ENCODE measurements at places on chromosomes 12 and 14. TPM values are rescaled to one million over a fixed set of nuclear protein-coding genes. Genes with fewer than 3 reads are reported as not detected.

GPD1 gene
- under 0.01 TPM for total RNA-seq

ALX1 gene
- 0.67 TPM for total RNA-seq

ACIN1 gene
- 102 TPM for total RNA-seq

SYCP3 gene
- total RNA-seq = 0.67 TPM

C14orf39 gene
- total RNA-seq = under 0.01 TPM

C14orf132 gene
- 0.98 TPM for total RNA-seq

FAIM2 gene
- total RNA-seq = not detected

RIPK3 gene
- total RNA-seq = 4.9 TPM

FIGNL2 gene
- 0.98 TPM for total RNA-seq

GLS2 gene
- total RNA-seq = not detected

Data from vein endothelial cell (primary cell).